ENCODE measurements at places on chromosomes 16 and 17.

DNA sequence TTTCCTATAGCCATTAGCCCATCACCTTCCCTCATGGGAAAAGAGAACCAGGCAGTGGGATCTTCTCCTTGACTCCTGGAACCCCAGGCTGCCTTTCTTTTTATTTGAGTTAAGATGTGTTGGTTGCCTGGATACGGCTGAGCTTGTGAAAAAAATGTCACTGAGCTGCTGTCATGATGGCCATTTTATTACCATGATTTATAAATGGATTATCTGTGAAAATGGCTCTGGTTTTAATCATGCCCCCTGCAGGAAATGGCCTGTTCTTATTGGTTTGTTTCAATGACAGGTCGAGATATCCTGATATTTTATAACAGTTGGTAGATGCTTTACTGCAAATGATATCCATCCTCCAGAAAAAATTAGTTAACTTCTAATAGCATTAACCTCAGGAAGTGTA is 640.4 kb downstream of the CDH11 start:
- no peak for DNase-seq

DNA sequence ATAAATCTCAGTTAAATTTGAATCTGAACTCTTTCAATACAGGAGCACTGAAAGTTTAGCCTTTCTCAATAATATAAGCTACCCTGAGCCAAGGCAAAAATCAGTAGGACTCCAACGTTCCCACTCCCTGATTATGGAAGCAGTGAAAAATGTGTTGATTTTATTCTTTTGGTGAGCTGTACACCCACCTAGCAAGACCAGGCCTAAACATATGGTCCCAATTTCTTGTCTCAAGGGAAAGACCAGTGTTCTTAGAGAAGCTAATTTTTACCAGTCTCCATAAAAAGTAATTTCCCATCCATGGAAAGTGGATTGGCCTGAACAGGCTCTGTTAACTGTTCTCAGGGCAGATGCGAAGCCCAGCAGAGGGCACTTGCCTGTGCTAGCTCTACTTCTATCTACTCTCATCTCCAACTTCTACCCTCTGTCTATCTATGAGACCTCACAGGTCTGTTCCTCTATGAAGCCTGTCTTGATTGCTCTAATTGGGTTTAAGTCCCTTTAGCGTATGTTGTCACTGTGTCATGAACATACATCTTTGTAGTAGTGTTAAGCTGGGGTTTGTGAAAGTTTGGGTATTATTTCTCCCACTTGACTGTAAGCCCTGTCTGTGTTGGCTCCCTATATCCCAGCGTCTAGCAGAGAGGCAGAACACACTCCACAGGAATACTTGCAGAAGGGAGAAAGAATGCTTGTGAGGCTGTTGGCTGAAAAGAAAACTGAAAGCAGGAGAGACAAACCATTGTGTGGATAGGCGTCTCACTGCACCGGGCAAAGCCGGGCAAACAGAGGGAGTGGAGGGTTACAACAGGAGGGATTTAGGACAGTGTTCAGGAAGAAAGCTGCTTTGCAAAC is 167.1 kb upstream of the MAF start:
- DNase-seq, result no peak

DNA sequence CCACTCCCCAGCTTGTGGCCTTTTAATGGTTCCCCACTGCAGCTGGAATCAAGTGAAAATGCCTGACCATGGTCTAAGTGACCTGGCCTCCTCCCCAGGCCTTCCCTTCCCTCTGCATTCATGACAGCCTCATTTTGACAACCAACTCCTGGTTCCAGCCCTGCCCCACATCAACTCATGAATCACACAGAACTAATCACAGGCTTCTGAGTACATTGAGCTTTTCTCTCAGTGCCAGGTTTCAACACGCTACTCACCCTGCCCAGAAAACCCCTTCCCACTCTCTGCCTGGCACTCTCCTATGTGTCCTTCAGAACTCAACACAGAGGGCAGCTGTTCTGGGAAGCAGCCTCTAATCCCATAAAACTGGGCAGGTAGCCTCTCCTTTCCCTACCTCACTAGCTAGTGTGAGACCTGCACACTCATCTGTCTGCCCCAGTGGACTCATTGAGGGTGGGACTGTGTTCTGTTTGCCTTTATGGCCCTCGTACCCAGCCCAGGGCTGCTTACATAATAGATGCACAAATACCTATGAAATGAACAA is 313.6 kb downstream of the GRIN2A start:
- DNase-seq, result no peak

- DNase-seq, result no peak
These were observed 443 bp downstream of the CSNK2A2 start for GRCh38 chr16:58197314-58198012.

- no peak for DNase-seq
These were observed 124.5 kb downstream of the GAS7 start for GRCh38 chr17:10073941-10074340.

DNA sequence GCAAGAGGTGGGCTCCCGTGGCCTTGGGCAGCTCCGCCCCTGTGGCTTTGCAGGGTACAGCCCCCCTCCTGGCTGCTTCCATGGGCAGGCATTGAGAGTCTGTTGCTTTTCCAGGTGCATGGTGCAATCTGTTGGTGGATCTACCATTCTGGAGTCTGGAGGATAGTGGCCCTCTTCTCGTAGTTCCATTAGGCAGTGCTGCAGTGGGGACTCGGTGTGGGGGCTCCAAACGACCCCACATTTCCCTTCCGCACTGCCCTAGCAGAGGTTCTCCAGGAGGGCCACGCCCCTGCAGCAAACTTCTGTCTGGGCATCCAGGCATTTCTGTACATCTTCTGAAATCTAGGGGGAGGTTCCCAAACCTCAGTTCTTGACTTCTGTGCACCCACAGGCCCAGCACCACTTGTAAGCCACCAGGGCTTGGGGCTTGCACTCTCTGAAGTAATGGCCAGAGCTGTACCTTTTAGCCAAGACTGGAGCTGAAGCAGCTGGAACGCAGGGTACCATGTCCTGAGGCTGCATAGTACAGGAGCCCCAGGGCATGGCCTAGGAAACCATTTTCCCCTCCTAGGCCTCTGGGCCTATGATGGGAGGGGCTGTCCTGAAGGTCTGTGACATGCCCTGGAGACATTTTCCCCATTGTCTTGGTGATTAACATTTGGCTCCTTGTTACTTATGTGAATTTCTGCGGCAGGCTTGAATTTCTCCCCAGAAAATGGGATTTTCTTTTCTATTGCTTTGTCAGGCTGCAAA is 6.0 kb downstream of the PRKAR1A start:
- no peak for DNase-seq

DNA sequence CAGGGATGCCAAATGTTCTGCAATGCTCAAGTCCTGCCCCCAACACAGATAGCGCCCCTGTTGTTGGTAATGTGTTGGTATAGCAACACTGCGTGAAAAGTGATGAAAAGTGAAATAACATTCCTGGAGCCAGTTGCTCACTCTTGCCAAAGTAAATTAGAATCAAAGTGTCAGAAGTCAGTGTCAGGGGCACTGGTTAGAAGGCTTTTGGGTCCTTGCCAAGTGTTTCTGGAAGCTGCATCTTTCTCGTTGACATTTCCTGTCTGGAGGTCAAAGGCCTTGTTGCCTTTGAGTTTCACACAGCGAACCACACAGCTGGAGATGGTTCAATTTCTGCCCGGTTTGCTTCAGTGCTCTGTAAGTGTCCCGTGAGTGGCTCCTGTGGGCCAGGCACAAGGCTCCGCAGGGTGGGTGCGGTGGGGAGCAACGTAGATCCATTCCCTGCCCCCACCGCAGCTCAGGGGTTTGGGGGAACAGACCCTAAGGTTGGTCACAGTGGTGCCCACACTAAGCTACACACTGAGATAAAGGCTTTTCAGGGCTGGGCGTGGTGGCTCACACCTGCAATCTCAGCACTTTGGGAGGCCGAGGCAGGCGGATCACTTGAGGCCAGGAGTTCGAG is 3.6 kb upstream of the SLC16A5 start:
- DNase-seq, result peak; percentile 30

DNA sequence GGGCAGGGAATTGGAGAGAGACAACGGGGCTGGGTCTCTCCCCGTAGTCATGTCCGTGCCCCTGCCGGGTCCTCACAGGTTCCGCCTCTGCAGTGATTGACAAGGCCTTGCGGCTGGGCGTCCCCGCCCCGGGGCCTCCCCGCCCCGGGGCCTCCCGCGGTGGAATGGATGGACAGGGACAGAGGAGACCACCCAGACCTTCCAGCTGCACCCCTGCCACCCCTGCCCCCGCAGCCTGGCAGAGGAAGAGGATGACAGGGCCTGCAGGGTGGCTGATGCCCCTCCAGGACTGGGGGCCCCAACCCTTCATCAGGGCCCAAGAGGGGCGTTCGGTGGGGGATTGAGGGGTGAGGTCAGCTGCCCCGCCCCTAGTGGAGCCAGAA is 216.4 kb upstream of the CIBAR2 start:
- DNase-seq, result no peak

DNA sequence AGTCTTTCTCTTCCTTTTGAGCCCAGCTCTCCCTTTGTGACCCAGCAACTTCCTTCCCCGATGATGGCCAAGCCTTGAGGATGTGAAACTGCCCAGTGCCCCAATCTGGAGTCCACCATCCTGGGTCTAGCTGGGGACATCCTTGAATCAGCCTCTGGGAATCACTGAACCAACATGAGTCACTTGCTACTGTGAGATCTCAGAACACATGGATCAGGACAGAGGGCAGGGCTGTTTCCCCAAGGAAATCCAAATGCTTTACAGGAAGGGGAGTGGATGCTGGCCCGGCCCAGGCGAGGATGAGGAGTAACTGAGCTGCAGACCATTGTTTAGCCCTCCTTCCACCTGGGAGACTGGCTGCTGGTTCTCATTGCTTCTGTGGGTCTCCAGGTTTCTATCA is 547.6 kb downstream of the WWOX start:
- no peak for DNase-seq

DNA sequence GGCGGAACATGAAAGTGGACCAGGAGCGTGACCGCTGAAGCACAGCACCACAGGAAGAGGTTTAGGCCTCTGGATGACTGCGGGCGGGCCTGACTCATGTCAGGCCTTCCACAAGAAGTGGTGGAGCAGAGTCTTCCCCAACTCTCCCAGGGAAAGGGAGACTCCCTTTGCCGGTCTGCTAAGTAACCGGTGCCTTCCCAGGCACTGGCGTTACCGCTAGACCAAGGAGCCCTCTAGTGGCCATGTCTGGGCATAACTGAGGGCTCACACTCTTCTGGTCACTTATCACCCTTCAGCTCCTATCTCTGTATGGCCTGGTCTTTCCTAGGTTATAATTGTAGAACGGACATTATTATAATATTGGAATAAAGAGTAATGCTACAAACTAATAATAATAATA is 1931.9 kb downstream of the TP53TG3F start:
- no peak for DNase-seq

DNA sequence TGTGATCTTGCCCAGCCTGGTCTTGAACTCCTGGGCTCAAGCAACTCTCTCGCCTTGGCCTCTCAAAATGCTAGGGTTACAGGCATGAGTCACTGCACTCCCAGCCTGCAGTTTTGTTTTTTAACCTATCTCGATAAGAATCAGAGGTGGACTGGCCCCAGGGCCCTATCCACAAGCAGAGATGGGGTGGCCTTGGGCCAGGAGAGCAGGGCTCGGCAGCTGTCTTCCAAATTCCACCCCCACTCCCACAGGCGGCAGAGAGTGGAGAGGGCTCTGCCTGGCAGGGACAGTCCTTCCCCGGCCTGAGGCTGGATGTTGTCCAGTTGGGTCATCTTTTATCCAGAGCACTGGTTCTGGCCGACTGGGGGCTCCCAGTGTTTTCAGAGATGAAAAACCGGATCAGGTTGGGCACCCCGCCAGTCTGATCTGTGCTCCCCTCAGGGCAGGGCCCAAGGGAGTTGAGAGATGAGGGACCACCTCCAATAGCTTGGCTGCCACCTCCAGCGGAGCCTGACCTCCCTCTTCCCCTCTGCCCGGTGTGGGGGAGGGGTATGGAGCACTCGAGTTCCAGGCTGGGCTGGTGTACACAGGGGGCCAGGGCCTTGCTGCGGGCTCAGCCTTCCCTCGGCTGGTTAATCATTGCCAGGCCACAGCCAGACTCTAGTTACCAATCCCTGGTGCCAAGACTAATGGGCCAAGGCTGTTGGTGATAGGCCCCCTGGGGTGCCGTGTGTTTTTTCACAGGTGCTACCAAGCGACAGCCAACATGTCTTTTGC is 30.3 kb upstream of the MYO15B start:
- DNase-seq, result peak; percentile 89

GRCh38 chr16:1309888-1310831 is 724 bp downstream of the UBE2I start:
- DNase-seq, result peak; percentile 36

DNA sequence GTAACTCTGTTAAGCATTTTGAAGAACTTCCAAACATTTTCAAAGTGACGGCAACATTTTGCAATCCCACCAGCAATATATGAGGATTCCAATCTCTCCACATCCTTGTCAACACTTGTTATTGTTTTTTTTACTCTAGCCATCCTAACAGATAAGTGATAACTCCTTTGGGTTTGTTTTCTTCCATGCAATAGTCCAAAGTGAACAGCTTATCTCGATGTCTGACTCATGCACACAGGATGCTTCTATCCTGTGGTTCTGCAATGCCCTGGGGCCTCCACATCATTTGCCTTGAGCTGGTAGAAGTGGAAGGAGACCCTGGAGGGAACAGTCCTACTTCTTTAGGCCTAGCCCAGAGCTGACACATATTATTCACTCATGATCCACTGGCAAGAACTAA is 13.0 kb downstream of the TLE7 start:
- peak; percentile 98 for DNase-seq

DNA sequence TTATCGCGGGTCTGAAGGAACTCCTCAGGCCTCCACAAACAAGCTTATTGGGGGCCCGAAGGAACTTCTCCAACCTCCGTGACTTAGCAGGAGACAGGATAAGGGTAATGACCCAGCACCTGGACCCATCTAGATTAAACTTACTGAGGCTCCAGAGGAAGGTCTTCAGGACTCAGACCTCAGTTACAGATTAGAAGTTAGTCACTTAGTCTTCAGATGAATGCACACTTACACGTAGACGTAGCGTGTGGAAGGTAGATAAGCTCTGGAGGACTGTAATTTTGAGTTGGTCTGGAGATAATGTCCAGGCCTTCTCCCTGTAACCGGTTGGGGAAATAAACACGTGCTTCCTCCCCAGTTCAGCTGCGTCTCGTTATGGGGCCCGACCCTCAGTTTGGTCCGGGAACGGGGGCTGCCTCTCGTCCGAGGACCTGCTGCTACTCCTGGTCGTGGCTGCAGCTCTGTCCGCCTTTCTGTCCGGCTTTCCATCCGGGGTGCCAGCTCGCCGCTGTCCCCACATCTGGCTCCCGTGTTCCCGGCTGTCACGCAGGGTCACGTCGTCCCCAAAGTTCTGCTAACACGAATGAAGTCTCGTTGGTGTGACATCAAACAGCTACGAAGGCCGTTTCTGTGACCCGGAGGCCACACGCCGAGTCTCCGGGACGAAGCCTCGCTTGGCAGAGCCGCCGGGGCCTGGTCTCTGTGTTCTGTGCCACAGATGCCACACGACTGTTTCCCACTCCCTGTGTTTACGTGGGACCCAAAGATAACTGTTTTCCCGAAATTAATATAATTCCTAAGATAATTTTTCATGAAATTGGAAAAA is 11.8 kb upstream of the SECTM1 start:
- DNase-seq, result no peak

- DNase-seq, result no peak
These were observed 7.8 kb upstream of the CHST6 start for GRCh38 chr16:75502916-75503605.

- DNase-seq, result no peak
These were observed 26.9 kb upstream of the SPATA32 start for GRCh38 chr17:45288825-45289224.

Data from NCI-H226 (cell line).